Endothelial cell (in vitro differentiated cells): ENCODE measurements at places on chromosomes 7 and 10. TPM values are rescaled to one million over a fixed set of nuclear protein-coding genes. Genes with fewer than 3 reads are reported as not detected.

Gene PTPN20
- 0.97 TPM for total RNA-seq

Gene ACTL6B
- total RNA-seq = not detected

Gene CFAP43
- 0.56 TPM for total RNA-seq

Gene GFRA1
- 4.2 TPM for total RNA-seq

Gene SOSTDC1
- 0.18 TPM for total RNA-seq

Gene GIMAP7
- total RNA-seq = 2.2 TPM

GRCh38 chr7:2555121-2556052 lies at the start of gene BRAT1:
BRAT1 (minus strand) TSS chr7:2555524; CDS start chr7:2554431, 1,093 bp downstream.
- DNase-seq = peak; percentile 96
- H3K27me3 ChIP-seq = peaks cover 11% of the 10 kb centered on the region
- H3K4me3 ChIP-seq = peak within 1 kb of the TSS; percentile 88
- H3K27ac ChIP-seq = peak within 1 kb of the TSS; percentile 64

GRCh38 chr10:79295563-79295962 lies 51.7 kb upstream of the PPIF start:
- H3K27me3 ChIP-seq = peaks cover 22% of the 10 kb centered on the region
- no peak overlapping the region for H3K27ac ChIP-seq
- peak overlapping the region; percentile 53 for H3K4me3 ChIP-seq
- no peaks in the 10 kb centered on the region for H3K4me1 ChIP-seq
- no peak for DNase-seq
- H3K36me3 ChIP-seq = peaks cover 38% of the 10 kb centered on the region

- no peak for DNase-seq
- no peaks in the 10 kb centered on the region for H3K27me3 ChIP-seq
- no peaks in the 10 kb centered on the region for H3K4me1 ChIP-seq
- no peak overlapping the region for H3K27ac ChIP-seq
- no peaks in the 10 kb centered on the region for H3K36me3 ChIP-seq
Measured at GRCh38 chr10:9294132-9294663, 1239.7 kb downstream of the GATA3 start.

DNA sequence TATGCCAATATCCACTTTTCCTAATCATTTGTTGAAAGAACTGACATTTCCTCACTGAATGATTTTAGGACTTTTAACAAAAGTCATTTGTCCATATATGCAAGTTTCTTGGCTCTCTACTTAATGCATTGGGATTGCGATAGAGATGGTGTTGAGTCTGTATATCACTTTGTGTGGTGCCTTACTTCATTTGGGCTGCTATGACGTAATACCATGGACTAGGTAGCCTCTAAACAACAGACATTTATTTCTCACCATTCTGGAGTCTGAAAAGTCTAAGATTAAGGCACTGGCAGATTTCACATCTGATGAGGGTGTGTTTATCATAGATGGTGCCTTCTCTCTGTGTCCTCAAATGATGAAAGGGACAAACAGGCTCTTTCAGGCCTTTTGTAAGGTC lies 342.6 kb downstream of the DPP6 start:
- DNase-seq = no peak
- H3K27me3 ChIP-seq = peaks cover 1% of the 10 kb centered on the region
- H3K27ac ChIP-seq = no peak overlapping the region
- H3K36me3 ChIP-seq = no peaks in the 10 kb centered on the region
- no peak overlapping the region for H3K4me3 ChIP-seq

DNA sequence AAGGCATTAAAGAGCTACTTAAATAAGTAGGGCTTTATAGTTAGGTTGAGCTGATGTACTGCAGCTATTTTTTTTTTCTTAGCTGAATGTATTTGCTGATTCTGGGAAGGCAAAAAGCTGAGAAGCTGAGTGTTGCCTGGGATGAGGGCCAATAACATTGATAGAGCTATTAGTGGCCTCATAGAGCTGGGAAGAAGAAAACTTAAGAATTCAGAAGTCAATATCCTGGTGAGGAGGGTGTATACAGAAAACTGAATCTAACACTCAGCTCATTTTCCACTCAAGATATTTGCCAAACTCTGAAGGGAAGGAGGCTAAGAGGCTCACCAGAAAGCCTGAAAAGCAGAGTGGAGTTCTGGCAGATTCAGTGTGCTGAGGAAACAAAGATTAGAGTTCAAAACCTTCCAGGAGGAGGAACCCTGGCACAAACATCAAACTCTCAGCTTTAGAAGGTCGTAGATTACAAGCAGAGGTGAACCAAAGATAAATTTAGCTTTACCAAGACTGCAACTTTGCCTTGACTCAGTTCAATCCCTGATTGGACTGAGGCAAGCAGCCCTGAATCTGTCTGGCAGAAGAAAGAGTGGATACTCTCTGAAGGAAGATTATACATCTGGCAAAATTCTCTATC lies 11.3 kb downstream of the PPP1R3C start:
- H3K36me3 ChIP-seq = no peaks in the 10 kb centered on the region
- no peaks in the 10 kb centered on the region for H3K4me1 ChIP-seq
- no peak for DNase-seq
- no peak overlapping the region for H3K27ac ChIP-seq

- DNase-seq = no peak
- H3K36me3 ChIP-seq = no peaks in the 10 kb centered on the region
- no peak overlapping the region for H3K4me3 ChIP-seq
- H3K27ac ChIP-seq = no peak overlapping the region
Measured at GRCh38 chr10:124262234-124262865, 156.4 kb downstream of the OAT start.

GRCh38 chr10:5666841-5667630 lies 641 bp upstream of the ASB13 start:
- peak overlapping the region; percentile 96 for H3K4me3 ChIP-seq
- H3K27me3 ChIP-seq = peaks cover 6% of the 10 kb centered on the region
- no peak for DNase-seq
- H3K27ac ChIP-seq = no peak overlapping the region
- peaks cover 10% of the 10 kb centered on the region for H3K36me3 ChIP-seq
- peaks cover 25% of the 10 kb centered on the region for H3K4me1 ChIP-seq

DNA sequence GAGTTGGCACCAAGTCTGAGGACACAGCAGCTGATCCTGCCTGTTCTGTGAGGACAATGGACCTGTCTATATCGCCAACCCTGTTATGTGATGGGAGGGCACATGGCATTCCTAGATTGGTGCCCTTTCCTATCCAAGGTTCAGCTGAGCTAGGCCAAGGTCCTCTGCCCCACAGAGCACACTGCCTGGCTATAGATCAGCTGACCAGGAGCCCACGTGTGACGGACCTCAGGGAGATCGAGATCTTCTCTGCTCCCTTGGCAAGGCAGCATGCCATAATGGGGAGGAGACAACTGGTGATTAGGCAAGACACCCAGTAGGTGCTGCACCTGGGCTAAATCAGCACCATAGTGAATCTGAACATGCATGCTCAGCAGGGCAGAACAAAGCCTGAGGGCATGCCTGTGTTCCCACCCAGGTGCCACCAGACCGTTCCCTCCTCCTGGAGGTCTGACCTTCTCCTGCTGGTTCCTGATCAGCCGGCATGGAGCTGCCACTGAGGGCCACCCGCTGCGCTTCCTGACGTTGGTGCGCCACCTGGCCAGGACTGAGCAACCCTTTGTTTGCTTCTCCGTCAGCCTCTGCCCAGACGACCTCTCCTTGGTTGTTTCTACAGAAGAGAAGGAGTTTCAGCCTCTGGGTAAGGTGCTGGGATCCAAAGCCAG lies 93.7 kb downstream of the WDFY4 start:
- H3K4me3 ChIP-seq = no peak overlapping the region
- no peak overlapping the region for H3K27ac ChIP-seq
- DNase-seq = no peak
- H3K36me3 ChIP-seq = no peaks in the 10 kb centered on the region
- peaks cover 5% of the 10 kb centered on the region for H3K27me3 ChIP-seq
- no peaks in the 10 kb centered on the region for H3K4me1 ChIP-seq

DNA sequence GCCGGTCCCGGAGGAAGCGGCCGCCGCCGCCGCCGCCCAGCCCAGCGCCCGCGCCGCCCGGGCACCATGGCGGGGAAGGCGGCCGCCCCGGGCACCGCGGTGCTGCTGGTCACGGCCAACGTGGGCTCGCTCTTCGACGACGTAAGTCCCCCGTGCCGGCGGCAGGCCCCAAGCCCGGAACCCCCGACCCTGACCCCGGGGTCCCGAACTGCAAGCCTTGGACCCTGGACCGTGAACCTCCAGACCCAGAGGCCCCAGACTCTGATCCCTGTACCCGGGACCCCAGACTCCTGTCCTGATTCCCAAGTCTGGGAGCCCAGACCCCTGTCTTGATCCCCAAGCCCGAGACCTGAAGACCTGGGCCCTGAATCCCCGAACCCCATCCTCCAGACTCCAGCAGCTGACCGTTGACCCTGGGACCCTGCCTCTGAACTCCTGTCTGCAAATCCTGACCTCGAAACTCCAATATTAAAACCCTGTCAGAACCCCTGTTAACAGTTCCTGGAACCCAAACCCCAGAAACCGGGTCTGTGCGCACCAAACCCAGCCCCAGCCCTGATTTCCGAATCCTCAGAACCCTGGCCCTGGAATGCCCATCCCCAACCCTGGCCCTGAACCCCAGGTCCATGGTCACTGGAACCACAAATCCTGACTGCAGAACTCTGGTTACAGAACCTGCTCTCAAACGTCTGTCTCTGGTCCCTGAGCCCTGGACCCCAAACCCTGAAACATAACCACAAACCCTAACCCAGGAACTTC lies 623 bp downstream of the INPP5A start:
- peaks cover 39% of the 10 kb centered on the region for H3K4me1 ChIP-seq
- H3K36me3 ChIP-seq = no peaks in the 10 kb centered on the region
- peak overlapping the region; percentile 93 for H3K4me3 ChIP-seq

GRCh38 chr10:119206603-119207365 lies 587 bp upstream of the GRK5 start:
- peaks cover 31% of the 10 kb centered on the region for H3K36me3 ChIP-seq
- peaks cover 59% of the 10 kb centered on the region for H3K4me1 ChIP-seq
- peak overlapping the region; percentile 100 for H3K27ac ChIP-seq
- H3K4me3 ChIP-seq = peak overlapping the region; percentile 95

GRCh38 chr10:117135480-117136140 lies 2.5 kb downstream of the VAX1 start:
- peaks cover 63% of the 10 kb centered on the region for H3K4me1 ChIP-seq
- H3K27ac ChIP-seq = peak overlapping the region; percentile 88
- H3K36me3 ChIP-seq = peaks cover 24% of the 10 kb centered on the region
- H3K4me3 ChIP-seq = peak overlapping the region; percentile 97

DNA sequence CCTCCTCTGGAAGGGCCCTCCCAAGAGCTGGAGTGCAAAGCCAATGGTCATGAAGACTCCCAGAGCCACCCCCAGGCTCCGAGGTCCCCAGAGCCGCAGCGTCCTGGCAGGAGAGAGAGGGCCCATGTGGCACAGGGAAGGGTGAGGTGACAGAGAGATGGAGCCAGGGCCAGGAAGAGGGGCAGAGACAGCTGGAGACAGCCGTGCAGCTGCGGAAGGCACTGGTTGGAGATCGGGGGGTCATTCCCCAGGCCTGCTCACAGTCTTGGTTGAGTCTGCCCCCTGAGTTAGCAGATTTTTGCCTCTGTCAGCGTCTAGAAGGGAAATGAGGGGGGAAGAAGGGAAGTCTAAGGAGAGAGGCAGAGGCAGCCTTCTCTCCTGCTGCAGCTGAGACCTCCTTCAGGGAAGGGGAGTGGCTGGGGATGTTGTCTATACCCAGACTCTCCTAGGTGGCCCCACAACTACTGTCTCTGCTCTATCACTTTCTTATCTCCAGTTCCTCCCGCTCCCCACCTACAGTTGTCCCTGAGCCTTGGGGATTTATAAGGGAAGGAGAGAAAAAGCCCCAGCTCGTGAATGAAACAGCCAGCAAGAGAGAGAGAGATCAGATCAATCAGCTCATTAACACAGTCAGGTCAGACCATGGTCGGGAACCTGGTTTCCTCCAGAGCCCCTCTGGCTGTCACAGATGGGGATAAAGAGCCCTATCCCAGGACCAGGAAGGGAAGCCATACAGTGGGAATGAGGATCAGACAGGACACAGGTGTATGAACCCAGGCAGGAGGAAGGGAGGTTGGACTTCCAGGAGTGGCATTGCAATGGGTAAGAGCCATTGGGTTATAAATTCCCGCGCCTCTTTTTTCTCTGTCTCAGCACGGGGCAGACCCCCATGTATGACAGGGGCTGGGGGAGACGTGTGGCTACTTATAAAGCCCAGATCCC lies 1.2 kb downstream of the GAL3ST4 start:
- H3K27ac ChIP-seq = no peak overlapping the region
- H3K4me3 ChIP-seq = peak overlapping the region; percentile 84
- DNase-seq = no peak
